ENCODE measurements at places on chromosomes 3 and 15.

DNA sequence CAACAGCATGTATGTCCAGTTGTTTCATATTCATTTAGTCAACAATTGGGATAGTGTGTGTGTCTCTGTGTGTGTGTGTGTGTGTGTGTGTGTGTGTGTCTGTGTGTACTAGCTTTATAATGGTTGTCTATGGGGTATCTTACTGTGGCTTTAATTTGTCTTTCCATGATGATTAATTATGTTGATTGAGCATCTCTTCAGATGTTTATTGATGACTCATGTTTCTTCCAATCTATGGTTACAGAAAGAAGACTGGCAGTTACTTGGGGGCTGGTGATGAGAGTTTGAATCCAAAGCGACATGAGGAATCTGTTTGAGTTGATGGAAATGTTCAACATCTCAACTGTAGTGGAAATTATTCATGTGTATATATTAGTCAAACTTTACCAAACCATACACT is 440.1 kb downstream of the ZNF385D start:
- DNase-seq: no peak

DNA sequence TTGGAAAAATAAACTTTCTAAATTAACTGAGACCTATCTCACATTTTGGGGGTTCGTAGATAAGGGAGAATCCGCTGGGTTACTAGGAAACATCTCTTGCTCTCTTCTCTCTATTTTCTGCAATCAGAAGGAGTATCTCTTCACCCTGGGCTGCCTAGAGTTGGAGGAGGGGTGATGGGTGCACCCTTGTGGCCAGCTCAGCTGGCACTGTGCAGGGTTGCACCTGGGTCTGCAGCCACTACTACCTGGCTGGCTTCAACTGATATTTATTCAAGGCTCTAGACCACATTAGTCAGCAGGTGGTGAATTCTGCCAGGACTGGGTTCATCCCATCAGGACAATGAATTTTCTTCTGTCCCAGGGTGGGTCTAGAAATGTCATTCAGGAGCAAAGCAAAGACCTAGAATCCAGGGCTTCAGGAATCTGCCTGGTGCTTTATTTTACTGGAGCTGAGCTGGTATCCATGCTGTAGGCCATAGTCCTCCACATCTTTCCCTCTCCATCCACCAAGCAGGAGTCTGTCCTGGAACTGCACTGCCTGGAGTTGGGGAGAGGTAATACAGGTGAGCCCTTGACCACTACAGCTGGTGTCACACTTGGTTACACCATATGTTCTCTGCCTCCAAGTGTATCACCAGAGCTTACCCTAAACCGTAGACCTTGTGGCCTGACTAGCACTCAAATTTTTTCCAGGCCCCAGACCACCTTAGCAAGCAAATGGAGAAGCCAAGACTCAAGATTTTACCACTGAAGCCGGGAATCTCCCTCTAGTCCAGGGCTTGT is 14.0 kb downstream of the OR5K4 start:
- no peak for DNase-seq

DNA sequence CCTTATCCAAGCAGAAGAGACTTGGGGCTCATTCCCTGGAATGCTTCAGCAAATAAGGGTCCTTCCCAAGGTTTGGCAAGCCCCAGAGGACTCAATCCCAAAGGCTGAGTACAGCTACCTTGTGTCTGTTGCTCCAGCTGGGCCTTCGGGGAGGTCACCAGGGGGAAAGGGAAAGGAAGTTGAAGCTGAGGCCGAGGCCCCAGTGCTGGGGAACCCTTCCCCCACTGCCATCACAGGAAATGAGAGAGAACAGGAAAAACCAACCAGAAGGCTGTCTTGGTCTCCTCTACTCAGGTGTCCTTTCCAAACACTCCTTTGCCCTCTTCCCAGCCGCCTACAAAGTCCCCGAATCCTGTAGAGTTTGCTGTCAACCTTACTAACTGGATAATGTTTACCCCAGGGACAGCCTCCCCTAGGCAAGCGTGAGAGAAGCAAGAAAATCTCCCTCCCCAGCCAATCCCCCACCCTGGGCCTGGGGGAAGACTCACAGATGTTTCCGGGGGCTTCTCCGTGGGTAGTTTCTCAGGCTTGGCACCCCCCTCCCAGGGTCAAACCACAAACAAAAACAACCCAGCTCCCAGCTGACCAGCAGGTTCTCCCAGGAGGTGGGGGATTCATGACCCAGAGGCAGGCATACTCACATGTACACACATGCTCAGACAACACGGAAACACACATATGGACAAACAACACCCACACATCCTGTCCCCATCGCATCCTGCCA is 5.5 kb downstream of the CSRNP1 start:
- DNase-seq: no peak

GRCh38 chr3:141356046-141356445 is 12.3 kb upstream of the ZBTB38 start:
- no peak for DNase-seq
